GM23248 (cell line): ENCODE measurements at places on chromosomes 2 and 18. TPM values are rescaled to one million over a fixed set of nuclear protein-coding genes. Genes with fewer than 3 reads are reported as not detected.
A peak's percentile ranks its signal among the peaks of the same experiment; 100 is the strongest.

GRCh38 chr2:25431604-25432003, 89.9 kb upstream of the DNMT3A start:
- DNase-seq = no peak

ALK gene
- total RNA-seq = under 0.01 TPM in 1 of 2 replicates, not detected in the other

POTEJ gene
- total RNA-seq = not detected in 2 replicates

- no peak for DNase-seq
Observed at GRCh38 chr18:21759836-21760235, 19.2 kb downstream of the MIB1 start.

ZCCHC2 gene
- total RNA-seq = 1.7 and 3.0 TPM in 2 replicates

EML6 gene
- total RNA-seq = 0.54 and 0.63 TPM in 2 replicates

CCDC85A gene
- total RNA-seq = 4.2 and 9.9 TPM in 2 replicates

AQP12B gene
- total RNA-seq = not detected in 2 replicates

GRCh38 chr2:174750923-174751441, 13.3 kb downstream of the CHRNA1 start:
- no peak for DNase-seq

- peak; percentile 3 for DNase-seq
Observed at GRCh38 chr2:24482251-24482971, 8.6 kb upstream of the NCOA1 start.

UGT1A3 gene
- total RNA-seq = not detected in 2 replicates

DNA sequence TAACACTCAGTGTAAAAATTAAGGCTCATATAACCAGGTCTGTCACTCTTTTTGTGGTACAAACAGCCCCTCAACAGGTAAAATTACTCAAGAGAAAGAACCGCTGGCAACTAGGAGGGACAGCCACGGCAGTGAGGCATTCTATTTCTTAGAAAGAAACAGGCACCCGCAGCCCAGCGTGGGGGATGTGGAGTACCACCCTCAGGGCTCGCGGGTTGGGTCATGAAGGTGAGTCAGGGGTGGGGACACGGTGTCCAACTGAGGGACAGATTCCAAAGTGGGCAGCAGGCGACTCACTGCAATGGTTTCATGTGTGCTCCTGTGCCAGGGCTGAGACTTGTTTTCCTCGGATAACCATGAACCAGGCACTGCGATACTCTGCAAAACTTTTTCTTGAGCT, 129.4 kb downstream of the DTNB start:
- no peak for DNase-seq

RGPD6 gene
- 22.6 and 27.9 TPM in 2 replicates for total RNA-seq

- no peak for DNase-seq
Observed at GRCh38 chr2:162465430-162465829, 121.5 kb downstream of the GCA start.
